ENCODE measurements at places on chromosomes 4 and X. TPM values are rescaled to one million over a fixed set of nuclear protein-coding genes. Genes with fewer than 3 reads are reported as not detected.

The MAGIX gene
- 21.6 TPM for total RNA-seq

The USP17L28 gene
- not detected for total RNA-seq

The ATP8A1 gene
- total RNA-seq = under 0.01 TPM

The ZNF157 gene
- total RNA-seq = 0.11 TPM

The FAM241A gene
- total RNA-seq = 0.39 TPM

The OPN1MW gene
- total RNA-seq = not detected

The OTC gene
- not detected for total RNA-seq

The ATXN3L gene
- total RNA-seq = not detected

The CACNA1F gene
- total RNA-seq = not detected

The TGIF2LX gene
- total RNA-seq = not detected
